HS-27A (cell line): ENCODE measurements at places on chromosomes 5 and 9.

GRCh38 chr5:65035211-65036206 lies 266.8 kb downstream of the CWC27 start:
- DNase-seq: no peak

GRCh38 chr9:98808411-98808815 lies 943 bp downstream of the GALNT12 start:
- DNase-seq: no peak

GRCh38 chr9:12065050-12065449 lies 628.1 kb upstream of the TYRP1 start:
- DNase-seq: no peak

DNA sequence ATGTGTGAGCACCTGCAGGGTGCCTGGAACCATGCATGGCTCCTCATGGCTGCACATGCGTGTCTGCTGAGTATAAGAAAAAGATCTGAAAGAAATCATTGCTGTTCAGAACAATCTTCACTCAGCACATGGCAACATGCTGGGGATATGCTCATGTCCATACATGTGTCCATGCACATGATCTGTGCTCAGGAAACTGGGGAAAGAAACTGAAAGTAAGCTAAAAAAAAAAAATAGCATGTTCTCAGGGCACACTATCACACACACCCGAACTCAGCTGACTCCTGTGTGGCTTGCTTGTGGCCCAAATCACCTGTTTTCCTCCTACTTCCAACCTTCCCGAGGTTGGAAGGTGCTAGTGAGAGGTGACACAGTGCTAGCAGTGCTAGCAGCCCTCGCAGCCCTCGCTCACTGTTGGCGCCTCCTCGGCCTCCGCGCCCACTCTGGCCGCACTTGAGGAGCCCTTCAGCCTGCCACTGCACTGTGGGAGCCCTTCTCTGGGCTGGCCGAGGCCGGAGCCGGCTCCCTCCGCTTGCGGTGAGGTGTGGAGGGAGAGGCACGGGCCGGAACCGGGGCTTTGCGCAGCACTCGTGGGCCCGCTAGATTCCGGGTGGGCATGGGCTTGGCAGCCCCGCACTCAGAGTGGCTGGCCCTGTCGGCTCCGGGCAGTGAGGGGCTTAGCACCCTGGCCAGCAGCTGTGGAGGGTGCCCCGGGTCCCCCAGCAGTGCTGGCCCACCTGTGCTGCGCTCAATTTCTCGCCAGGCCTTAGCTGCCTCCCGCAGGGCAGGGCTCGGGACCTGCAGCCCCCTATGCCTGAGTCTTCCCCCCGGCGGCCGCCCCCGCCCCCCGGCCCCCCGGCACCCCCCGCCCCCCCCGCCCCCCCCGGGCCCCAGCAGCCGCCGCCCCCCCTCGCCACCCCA lies 76.0 kb downstream of the GADD45G start:
- DNase-seq: no peak

DNA sequence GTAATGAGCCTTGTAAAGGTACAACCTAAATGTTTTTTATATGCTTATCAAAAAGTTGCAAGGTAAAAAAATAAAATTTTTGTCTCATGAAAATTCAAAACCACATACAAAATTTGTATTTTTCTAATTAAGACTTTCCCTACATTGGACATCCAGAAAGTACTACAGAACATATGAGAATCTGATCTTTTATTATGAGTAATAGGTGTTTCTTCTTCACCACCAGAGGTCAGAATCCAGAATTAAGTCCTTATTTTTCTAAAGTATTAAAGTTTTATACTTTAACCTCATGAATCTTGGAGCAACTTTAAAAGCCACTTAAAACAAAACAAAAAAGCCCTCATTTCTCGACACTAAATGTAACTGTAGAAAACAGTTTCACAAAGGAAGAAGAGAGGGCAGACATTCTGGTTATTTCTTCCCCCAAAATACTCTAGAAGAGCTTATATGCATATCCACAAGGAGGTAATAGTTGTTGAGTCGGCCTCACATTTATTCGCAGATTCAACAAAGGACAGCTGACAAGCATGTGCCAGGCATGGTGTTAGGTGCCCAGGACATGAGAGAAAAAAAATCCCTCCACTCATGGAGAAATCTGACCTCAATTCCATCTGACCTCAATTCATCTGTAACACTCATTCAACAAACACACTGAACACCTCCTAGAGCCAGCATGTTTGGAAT lies 69.3 kb downstream of the MLLT3 start:
- DNase-seq: no peak
